ENCODE measurements at places on chromosomes 16 and 17.
A peak's percentile ranks its signal among the peaks of the same experiment; 100 is the strongest.

DNA sequence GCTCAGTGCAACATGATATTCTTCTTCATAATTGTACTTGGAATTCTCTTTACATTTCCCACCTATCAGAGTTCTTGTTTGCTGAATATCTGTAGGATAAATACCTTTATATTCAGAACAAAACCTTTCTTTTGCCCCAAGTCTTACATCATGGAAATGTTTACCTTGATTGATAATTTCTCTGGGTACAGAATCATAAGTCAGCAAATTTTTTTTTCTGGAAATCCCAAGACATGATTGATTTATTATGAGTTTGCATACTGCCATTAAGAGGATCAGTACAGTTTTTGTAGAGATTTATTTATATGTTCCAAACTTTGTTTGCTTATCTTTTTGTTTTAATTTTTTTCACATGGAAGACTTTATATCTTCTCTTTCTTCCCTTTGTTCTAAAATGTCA is 699.8 kb upstream of the KIF2B start:
- no peak for DNase-seq

DNA sequence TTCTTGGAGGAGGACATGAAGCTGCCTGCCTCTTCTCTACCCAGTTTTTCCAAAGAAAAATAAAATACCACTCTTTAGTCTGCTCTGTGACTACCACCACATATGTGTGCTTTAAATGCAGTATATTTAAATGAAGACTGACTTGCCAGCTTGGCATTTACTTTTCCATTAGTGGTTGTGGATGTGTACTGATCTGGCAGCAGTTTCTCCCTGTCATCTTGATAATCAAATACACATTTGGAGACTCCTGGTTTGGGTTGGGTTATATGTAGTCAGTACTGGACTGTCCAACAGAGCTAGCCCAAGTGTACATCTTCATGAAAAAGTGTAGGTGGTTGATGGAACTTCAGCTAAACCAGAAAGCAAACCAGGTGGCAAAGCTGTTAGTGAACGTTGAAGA is 19.9 kb downstream of the COX10 start:
- no peak for DNase-seq

GRCh38 chr17:77454242-77455095 is 313.7 kb downstream of the SEC14L1 start:
- DNase-seq: no peak

GRCh38 chr17:56316604-56317003 is 163.3 kb downstream of the ANKFN1 start:
- DNase-seq: no peak

- DNase-seq: peak; percentile 19
These were observed 20.4 kb upstream of the CDYL2 start for GRCh38 chr16:80824623-80825364.

DNA sequence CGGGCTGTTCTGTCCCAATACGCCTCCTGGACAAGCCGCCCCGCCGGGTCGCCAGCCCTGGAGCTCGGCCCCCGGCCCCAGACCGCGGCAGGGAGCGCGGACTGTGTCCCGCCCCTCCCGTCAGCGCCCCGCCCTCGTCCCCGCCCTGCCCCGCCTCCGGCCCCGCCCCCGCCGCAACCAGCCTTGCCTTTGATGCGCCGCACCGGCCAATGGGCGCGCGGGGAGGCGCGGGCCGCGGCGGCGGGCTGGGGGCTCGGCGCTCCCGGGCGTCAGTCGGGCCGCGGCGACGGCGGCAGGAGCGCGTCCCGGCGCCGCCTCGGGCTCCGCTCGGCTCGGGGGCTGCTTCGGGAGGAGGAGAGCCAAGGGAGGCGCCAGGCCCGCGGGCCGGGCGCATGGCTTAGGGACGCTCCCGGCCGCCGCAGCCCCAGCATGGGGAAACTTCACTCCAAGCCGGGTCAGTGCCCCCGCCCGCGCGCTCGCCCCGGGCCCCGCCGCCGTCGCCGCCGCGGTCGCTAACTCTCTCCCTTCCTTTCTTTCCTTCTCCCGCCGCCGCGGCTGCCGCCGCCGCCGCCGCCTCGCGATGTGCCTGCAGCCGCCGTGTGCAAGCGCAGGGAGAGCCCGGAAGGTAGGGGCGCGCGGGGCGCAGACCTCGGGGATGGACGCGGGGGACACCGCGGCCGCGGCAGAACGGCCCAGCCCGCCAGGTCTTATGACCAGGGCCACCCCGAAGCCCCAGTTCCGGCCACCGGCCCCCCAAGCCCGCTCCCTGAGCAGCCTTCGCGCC is at the start of gene NKD1:
Gene NKD1, plus strand, starts transcription at position 272 of the 784 bp plus-strand sequence. Its CDS starts 158 bp downstream, at position 430.
- DNase-seq: peak; percentile 62

- no peak for DNase-seq
These were observed 3.9 kb upstream of the FSCN2 start for GRCh38 chr17:81524039-81524864.

DNA sequence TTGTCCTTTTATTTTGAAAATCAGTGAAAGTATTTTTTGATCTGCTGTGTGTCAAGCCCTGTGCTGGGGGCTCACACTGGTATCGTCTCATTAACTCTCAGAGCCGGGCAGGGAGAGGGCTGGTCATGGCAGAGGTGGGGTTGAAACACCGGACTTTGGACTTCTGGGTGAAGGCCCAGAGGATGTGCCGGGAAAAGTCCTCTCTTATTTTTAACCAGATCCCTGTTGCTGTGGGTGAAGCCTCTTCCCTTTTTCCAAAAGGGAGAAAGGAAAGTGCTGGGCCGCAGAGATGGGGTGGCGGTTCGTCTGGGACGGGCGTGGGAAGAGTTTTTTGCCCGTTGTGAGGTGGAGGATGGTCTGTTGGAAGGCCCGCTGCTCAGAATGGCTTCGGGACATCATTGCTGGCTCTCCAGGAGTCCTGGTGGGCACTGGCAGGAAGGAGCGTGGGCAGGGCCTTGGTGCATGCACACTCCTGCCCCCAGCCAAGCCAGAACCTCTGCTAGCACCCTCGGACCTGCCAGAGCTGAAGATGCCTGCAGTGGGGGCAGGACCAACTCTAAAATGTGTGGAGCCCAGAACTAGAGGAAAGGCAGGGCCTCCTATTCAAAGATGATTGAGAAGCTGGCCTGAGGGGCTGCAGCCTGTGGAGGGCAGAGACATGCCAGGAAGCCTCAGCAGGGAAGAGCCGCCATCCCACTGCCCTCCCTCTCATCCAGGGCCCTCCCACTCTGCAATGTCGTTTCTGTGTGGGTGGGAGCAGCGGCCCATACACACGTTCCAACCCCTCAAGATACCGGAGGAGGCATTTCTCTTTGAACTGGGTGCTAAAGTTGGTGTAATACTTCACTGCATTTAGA is 213.2 kb downstream of the CCDC182 start:
- no peak for DNase-seq

- DNase-seq: no peak
These were observed 67.2 kb downstream of the MAF start for GRCh38 chr16:79533292-79533691.

DNA sequence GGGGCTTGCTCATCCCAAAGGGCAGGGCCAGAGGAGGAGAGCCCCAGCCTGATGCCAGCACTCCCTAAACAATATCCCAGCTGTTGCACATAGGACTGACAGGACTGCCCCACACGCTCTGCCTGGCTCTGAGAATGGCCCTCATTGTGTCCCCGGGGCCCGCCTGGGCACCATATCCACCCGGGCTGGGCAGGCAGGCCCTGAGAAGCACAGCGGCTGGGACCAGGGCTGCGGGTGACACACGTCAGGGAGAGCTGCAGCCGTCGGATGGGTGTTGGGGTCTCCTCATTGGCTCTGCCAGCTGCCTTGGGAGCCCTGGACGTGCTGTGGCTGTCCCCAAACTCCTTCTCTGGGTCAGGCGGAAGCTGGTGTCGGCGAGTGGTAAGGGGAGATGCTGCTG is 4.2 kb downstream of the BCAR1 start:
- no peak for DNase-seq

DNA sequence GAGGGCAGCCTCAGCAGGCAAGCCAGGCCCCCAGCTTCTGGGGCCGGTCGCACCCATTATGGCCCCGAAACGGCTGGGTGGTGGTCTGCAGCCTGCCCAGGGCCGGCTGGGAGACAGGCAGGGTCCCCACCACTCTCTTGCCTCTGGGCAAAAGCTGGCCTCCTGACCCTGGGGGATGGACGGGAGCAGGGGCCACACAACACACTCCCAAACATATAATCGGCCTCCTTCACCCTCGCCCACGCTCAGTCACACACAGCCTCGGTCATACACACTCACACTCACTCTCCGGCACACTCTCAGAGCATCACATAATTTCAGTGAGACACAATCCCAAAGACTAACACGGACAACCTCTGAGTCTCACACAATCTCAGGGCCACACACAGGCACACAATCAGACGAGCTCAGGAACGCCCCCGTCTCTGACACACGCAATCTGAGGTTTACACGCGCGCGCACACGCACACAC is 589 bp downstream of the PEMT start:
- no peak for DNase-seq

DNA sequence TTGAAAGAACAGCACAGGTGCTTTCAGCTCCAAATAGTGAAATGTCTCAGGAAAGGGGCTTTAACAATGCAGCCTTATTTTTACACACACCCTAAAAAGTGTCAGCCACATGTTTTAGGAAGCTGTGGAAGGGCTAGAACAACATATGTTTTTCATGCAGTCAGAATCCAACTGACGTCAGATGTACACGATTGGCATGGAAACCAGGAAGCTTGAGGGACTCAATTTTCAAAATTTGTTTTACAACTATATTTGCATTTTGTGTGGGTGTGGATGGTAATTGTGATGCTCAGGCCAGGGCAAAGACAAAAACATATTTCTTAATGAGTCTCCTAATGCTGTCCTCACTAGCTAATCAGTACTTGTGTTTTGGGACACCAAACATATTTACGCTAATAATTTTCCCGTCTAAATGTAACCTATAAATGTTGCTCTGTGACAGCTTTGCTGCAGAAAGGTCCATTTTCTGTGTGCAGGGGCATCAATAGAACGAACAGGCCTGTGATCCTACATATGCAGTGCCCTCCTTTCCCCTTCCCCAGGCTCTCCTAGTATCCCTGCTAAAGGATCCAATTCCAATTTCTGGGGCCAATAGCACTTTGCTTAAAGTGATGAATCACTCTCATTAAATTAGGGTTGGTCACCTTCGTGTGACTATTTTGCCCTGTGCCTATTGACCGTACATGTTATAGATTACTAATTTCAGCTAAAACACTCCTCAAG is 434.0 kb upstream of the CDH5 start:
- DNase-seq: no peak

DNA sequence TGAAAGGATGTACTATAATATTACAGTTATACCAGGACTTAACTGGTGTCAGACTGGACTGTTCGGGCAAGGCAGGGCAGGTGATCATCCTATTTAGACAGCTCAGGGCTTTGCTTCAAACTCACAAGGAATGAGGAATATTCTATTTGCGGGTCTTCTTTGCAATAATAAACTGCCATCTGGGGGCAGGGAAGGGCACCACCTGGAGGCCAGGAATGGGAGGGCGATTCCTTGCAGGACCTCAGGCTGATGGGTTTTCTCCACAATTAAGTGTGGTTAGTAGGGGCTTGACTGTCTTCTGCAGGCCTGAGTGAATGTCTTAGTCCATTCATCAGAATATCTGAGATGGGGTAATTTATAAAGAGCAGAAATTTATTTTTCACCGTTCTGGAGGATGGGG is 424.1 kb downstream of the CA10 start:
- DNase-seq: no peak

DNA sequence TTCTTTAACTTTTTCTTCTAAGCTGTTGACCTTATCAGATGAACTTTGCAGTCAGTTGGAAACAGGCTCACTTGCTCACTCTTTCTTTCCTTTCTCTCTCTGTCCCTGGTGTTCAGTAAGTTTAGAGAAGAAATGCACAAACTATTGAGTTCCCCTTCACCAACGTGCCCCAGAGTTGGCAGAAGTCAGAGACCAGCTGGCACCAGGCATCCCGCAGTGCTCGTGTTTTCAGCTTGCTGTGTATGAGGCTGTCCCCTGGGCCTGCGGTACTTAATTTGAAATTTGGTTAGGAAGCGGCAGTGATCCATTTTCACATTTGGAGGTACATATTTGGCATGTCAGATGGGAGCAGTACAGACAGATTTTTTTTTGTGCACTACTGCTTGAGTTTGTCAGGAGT is 258.6 kb downstream of the SNX29 start:
- no peak for DNase-seq

- no peak for DNase-seq
These were observed 178.7 kb downstream of the CHD9NB start for GRCh38 chr16:52874042-52874441.

DNA sequence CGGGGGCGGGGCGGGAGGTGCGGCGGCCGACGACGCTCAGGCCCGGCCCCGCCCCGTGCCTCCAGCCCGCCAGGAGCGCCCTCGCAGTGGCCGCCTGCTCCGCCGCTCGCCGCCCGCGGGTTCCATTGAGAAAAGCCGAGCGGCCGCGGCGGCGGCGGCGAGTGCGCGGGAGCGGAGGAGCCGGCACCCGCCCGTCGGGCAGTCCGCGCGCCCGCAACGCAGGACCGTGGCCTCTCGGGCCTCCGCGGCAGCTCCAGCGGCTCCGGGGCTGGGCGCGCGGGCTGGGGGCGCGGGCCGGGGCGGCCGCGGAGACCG is at the start of gene ZFPM1:
Gene ZFPM1, plus strand, starts transcription at position 64 of the 315 bp plus-strand sequence. CDS start 359 bp downstream, outside the sequence.
- DNase-seq: no peak

- no peak for DNase-seq
These were observed 17.6 kb downstream of the ATPAF2 start for GRCh38 chr17:18021372-18021771.

DNA sequence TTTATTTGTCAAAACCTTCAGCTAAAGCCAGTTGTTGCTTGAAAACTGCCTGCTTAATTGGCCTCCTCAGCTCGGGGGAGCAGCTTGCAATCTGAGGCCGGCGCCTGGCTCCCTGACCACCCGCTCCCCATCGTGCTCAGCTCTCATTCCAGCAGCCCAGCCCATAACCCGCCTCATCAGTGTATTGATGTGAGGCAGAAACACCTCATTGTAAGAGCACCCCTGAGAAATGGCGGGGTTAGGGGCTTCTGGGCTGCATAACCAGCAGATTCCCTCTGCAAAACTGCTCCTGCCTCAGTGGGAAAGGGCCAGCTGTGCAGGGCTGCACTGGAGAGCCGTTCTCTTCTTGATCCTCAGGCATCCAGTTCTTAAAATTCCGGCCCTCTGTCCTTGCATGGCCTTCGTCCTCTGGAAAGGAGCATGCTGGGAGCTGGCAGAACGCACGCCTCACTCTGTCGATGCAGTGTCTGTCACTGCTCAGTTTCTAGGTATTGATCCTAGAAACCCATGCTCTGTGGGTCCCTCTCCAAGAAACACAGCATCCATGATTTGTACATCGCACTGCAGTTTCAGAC is 113.8 kb upstream of the CHMP6 start:
- no peak for DNase-seq

- no peak for DNase-seq
These were observed 990 bp downstream of the VWA3A start for GRCh38 chr16:22093331-22093730.

All from T follicular helper cell (primary cell).